Inflammatory macrophage treated with lipopolysaccharide for 4 hours (primary cell): ENCODE measurements at places on chromosomes 7 and 10.

DNA sequence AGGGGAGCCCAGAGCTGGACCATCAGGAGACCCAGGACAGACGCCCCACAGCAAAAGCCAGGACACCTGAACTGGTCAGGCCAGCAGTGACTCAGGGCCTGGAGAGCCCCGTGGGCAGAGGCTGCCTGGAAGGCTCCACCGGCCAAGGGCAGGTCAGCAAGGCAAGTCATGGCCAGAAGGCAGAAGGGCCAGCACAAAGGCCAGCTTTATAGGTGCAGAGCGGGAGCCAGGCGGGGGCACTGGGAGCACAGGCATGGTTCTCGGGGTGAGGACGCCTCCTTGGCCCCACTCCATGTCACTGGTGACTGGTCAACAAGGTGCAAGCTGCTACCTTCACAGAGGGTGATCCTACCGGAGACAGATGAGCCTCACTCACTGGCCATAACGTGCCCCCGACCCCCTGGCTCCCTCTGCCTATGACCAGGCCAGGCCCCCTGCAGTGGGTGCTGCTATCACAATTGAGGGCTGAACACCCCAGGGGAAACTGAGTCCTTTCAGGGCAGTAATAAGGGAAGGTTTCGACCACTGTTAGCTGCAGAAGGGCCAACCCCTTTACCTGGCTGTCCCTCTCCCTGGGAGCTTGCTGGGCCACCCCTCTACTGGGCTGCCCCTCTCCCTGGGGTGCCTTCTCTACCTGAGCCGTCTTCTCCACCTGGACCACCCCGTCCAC is 317.4 kb downstream of the PTPRN2 start:
- DNase-seq = no peak

DNA sequence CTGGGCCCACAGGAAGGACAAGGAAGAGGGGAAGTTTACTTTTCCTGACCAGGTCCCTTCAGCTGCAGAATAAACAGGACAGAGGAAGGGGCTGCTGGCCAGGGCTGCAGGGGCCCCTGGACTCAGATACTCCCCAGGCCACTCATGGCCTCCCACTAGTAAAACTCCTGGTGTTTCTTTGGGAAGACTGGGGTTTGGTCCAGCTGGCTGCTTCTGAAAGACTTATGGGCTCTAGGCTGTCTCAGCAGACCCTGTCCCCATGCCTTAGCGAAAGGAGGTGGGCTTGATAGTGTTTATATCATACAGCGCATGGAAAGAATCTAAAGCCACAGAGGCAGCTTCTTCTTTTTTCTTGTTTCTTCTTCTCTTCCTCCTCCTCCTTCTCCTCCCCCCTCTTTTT is 56.4 kb downstream of the PALD1 start:
- no peak for DNase-seq

DNA sequence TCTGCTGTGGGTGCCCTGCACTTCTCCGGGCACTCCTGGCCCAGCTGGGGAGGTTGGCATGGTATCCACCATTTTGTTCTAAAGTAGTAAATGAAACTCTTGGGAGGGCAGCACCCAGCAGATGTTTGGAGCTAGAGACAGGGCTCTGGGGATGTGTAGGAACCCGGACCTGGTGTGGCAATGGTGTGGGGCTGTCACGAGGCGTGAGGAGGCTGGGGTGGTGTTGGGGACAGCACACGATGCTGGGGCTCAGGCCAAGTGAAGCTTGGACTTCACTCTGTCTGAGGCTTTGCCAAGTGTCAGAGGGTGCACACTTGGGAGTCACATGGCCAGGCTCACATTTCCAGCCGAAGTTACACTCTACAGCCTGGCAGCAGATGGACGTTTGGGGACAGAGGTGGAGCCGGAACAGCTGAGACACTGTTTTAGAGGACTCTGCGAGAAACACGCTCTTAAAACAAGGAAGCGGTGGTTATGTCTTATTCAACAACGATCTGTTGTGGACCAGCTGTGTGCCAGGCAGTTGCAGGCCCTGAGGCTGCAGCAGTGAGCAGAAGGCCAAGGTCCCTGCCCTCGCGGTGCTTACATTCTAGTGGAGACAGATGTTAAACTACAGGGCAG is 118.2 kb downstream of the CUX1 start:
- no peak for DNase-seq

GRCh38 chr7:141220263-141220880 is 146.5 kb downstream of the TMEM178B start:
- no peak for DNase-seq

DNA sequence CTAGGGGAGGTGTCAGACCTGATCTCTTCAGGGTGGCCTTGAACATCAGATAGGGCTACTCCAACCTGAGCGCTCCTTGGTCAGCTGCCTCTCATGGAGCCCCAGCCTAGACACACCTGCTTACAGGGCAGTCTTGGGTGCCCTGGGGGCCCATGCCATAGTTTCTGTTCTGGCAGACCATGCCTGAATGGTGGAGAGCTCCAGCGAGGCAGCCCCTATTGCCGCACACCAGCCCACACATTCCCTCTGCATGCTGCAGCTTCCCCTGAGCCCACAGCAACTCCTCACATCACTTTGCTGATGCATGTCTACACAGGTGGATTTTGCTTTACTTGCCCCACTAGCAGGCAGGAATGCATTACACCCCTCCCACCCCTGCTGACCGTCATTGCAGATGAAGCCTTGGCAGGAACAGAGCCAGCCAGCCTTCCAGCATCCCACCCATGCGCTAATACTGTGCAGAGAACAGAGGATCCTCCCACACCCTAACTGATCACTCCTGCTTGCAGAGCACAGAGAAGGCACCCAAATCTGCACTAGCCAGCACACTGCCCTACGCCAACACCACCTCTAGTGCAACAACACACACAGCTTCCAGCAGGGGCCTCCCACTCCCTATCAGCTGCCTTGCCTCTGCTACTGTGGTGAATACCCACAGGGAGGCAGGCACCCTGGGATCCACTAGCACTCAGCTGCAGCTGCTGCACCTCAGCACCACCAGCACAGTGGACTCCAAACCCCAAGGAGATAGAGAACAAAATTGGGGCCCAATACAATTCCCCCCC is 43.0 kb upstream of the GRM3 start:
- DNase-seq = no peak

DNA sequence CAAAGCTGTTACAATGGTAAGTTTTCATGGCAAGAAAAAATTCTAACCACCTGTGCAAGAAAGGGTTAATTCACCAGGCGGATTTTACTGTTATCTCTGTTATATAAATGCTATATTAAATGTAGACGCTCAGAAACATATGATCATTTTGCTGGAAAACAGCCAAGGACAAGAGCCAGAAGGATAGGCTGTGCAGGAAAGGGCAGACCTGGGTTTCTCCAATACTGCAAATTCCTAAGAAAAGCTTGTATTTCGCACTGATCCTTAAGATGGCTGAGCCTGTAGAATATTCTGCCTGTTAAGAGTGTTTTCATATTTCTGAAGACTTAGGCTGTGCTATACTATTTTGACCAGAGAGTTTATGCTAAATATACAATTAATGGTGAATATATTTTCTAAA is 564.1 kb upstream of the KCND2 start:
- no peak for DNase-seq

- no peak for DNase-seq
These were observed 174.9 kb downstream of the C7orf25 start for GRCh38 chr7:42736931-42737330.

DNA sequence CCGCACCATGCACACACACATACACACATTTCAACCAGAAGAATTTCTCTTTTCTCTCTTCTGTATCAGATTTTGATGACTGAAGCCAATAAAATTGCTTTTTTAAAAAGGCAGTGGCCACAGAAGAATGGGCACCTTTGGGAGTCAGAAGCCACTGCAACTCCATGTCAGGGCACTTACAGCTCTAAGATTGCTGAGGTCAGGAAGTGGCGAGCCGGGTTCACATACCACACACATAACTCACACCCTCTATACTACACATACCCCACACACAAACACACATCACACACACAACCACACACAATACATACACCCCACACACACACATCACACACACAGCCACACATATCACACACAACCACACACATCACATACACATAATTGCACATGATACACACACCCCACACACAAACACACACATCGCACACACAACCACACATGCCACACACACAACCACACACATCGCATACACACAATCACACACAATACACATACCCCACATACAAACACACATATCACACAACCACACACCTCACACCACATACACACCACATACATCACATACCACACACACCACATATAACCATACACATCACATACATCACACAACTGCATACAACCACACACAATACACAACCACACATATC is 31.2 kb downstream of the GPRIN2 start:
- no peak for DNase-seq

- no peak for DNase-seq
These were observed 20.2 kb downstream of the CREB3L2 start for GRCh38 chr7:137981668-137982067.
